ENCODE measurements at places on chromosomes 2 and 18. TPM values are rescaled to one million over a fixed set of nuclear protein-coding genes. Genes with fewer than 3 reads are reported as not detected.
A peak's percentile ranks its signal among the peaks of the same experiment; 100 is the strongest.

The PDCD1 gene
- total RNA-seq, result 0.47 TPM

The ABCG8 gene
- not detected for total RNA-seq

The SERPINB13 gene
- total RNA-seq, result not detected

The AQP12A gene
- not detected for total RNA-seq

The ALPG gene
- not detected for total RNA-seq

The NYAP2 gene
- not detected for total RNA-seq

The UGT1A3 gene
- not detected for total RNA-seq

- DNase-seq, result no peak
These were observed 37.9 kb upstream of the ITGA4 start for GRCh38 chr2:181419129-181419855.

DNA sequence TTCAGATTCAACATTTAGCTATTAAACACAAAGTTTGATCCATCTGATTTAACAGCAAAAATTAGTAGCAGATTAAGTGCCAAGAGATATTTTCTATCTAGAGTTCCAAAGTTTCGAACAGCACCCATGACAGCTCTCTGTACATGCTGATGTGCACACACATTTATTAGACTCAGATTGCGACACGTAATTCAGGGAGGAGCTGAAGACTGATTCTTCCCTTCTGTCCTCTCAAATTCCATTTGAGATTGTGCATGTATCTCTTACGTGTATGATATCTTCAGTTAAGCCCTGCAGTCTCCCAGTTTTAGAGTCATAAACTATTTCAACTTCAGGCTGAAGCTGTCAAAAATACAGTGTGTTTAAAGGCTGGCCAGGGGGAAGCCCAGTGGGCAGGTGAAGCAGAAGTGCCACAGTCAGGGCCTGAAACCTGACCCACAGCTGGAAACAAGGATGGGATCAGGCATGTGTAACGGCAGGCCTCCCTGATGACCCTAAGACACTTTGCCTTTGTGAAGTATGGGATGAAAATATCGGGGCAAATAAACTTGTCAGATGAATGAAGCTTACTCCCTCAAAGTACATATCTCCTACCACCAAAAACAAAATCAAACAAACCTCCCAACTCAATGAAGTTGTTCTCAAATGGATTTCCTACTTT, 30.6 kb downstream of the CYB5A start:
- DNase-seq, result no peak

DNA sequence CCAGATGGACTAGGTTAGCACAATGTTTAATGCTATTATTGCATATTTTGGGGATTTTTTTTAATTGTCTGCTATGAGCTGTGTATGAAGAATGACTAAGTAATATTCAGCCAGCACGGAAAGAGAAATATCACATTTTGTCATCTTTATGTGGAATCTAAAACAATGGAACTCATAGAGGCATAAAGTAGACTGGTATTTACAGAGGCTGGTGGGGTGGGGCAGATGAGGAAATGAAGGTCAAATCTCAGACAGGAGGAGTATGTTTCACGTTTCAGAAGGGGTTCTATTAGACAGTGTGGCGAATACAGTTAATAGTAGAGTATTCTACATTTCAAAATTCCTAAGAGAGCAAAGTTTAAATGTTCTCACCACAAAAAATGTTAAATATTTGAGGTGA, 4.7 kb downstream of the CDH19 start:
- no peak for DNase-seq

DNA sequence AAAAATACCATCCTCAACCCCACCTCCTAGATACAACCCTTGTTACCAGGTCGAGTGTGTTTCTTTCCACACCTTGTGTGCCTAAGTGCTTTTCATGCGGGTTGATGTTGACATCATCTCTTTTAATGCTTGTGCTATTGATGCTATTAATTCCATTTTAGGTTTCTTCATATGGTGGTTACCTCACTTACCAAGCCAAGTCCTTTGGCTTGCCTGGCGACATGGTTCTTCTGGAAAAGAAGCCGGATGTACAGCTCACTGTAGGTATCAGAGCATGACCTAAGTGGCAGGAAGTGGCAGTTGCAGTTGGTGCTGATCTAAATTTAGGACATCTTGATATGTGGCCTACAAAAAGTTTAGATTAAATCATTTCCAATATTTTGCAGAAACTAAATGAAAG, 149.9 kb upstream of the TTC39C start:
- DNase-seq, result no peak

DNA sequence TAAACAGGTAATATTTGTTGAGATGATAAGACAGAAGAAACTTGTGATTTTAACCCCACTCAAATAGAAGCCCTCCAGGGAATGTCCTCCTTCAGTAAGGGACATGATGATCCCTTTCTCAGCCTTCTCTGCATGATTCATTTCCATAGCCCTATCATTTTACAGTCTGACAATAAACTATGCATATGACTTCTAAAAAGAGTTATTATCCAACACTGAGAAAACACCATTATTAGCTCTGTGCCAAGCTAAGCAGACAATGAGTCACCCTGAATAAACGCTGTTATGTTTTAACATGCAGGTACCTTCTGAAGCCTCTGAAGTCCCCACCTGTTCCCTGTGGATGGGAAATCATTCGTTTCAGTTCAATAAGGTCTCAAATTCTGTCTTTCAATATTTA, 54.7 kb downstream of the DTNB start:
- no peak for DNase-seq

GRCh38 chr2:227036527-227036926, 127.5 kb downstream of the COL4A4 start:
- DNase-seq, result no peak

- no peak for DNase-seq
These were observed 69.7 kb downstream of the TGOLN2 start for GRCh38 chr2:85257970-85258605.

DNA sequence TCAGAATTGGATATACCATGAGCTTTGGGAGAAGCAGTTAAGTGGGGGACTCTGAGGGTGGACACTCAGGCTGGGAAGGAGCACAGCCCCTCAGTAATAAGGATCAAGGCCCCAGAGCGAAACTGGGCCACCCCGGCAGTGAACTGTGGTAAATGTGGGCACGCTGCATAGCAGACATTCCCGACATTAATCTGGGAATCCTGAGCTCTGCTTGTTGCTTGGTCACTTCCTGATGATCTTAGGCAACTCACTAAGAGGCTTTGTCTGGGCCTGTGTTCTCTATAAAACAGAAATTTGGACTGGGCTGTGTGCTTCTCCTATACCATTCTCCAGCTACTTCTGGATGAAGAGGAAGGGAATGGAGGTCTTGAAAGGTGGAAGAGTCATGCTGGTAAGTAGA, 4.8 kb downstream of the TGFBRAP1 start:
- DNase-seq, result no peak

GRCh38 chr2:18993756-18994338, 364.6 kb downstream of the OSR1 start:
- no peak for DNase-seq

DNA sequence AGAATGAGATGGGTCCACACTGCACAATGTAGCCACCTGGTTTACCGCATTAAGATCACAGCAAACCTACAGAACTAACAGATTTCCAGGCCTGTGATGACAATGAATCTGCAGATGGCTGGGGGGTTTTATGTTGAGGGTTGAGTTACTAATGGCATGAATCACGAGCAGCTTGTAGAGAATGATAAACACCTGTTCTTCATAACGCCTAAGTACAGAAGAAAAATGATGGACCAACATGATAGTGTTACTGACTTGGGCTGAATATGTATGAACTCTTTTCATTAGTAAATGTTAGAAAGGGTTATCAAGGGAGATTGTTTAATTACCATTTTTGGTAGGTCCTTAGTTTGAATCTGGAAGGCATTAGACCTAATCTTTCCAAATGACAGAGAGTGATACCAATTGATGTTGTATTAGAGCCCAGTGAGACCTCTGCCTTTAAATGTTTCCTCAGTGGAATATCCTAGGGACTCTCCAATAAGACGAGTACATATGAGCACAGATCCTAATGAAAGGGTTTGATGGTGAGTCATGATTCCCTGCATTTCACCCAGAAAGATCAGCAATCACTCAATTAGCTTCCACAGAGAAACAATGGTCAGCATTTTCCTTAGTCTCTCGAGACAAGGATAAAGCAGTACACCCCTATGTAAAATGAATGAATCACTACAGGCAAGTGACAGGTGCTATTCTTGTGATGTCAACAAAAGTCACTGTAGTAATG, 243.8 kb downstream of the DLGAP1 start:
- DNase-seq, result no peak

- DNase-seq, result peak; percentile 61
These were observed 253.4 kb downstream of the ETAA1 start for GRCh38 chr2:67650291-67651133.

- peak; percentile 21 for DNase-seq
These were observed 90.3 kb downstream of the HDAC4 start for GRCh38 chr2:239310401-239311061.

DNA sequence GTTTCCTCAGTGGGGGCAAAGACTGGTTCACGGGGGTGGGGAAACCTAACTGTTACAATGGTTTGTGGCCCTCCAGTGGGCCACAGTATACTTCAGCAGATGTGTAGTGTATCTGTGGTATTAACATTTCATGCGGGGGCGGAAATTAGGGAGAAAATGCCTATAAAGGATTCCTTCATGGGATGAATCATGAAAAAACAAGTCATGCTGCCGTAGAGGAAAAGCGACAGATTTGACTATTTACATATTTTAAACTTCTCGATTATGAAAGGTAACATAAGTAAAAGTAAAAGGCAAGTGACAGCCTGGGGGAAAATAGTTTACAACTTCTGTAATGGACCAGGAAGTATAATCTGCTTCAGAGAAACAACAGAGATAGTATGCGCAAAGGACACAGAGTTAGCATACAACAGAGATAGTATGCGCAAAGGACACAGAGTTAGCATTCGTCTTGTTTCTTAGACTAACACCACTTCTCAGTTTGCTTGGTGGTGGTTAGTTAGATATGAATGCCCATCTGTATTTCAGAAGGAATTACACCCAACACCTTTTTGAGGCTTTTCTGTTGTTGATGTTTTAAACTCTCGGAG, 41.1 kb downstream of the MRPS9 start:
- no peak for DNase-seq

Data from omental fat pad (tissue), 4 donors.